ENCODE measurements at places on chromosomes 11 and 22.

- no peak for DNase-seq
Measured at GRCh38 chr11:115522302-115522701, 18.1 kb upstream of the CADM1 start.

GRCh38 chr11:118841469-118842242 is 42.0 kb upstream of the CXCR5 start:
- no peak for DNase-seq

GRCh38 chr22:49101225-49101624 is 726.4 kb downstream of the BRD1 start:
- no peak for DNase-seq

GRCh38 chr11:72617080-72617762 is 57.0 kb downstream of the PDE2A start:
- DNase-seq, result peak; percentile 27

DNA sequence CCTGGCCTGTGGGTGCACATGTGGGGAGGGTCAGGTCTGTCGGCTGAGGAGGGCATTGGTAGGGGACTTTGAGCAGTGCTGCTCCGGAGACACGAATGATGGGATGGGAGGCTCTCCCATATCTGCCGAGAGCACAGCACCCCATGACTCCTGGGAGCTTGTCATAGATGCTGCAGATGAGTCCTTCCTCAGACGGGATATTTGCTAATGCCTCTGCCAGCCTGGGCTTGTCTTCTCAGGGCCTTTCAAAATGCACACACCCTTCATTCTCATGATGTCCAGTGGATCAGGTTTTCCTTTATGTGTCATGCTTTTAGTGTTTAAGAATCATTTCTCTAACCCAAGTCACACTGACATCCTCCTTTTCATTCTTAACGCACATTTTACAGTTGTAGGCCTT is 8.1 kb upstream of the RNH1 start:
- DNase-seq, result no peak

- no peak for DNase-seq
Measured at GRCh38 chr11:130425156-130425555, 3.3 kb downstream of the ADAMTS8 start.

DNA sequence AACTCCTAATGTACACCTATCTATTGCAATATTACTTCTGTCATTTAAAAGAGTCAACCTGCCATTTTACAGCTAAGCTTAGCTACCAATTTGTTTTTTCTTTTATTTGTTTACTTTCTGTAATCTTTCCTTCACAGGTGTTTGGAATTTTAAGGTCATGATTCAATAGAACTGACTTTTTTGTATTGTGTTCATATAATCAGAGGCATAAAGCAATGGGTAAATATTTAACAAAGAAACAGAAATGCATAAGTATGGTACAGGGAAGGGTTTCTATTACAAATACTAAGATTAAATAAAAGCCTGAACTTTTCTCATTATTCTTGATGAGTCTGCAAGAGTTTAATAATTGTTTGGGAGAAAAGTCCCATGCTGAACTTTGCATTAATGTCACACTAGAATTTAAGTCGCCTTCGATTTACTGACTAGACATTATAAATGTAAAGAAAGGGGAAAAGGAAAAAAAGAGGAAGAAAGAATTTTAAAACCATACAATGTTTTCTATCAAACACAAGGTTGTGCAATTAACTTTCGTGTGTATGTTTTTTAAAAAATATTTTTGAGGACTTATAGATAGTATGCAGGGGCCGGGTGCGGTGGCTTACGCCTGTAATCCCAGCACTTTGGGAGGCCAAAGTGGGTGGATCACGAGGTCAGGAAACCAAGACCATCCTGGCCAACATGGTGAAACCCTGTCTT is 35.0 kb upstream of the HIPK3 start:
- no peak for DNase-seq

GRCh38 chr11:4903484-4903883 is at the start of gene OR51A7:
TSS of gene OR51A7 (plus strand) at chr11:4903783. CDS start at chr11:4907370, 3,587 bp downstream.
- no peak for DNase-seq

- peak; percentile 33 for DNase-seq
Measured at GRCh38 chr11:131146827-131147490, 223.5 kb upstream of the NTM start.

DNA sequence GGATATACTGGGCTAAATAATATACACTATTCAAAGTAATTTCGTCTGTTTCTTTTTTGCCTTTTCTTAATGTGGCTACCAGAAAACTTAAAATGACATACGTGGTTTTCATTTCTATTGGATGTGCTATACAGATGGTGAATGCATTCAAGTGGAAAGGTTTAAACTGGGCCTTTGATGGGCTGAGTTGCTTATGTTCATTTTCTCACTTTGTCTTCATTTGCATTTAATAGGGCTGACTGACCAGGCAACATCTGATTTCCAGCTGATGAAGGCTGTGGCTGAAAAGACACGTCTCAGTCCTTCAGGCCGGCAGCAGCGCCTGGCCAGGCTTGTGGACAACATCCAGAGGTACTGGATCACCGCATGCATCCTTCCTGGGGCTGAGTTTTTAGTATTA is 27.9 kb downstream of the PIWIL4 start:
- no peak for DNase-seq

GRCh38 chr11:114123692-114124330 is 64.3 kb downstream of the ZBTB16 start:
- DNase-seq, result no peak

DNA sequence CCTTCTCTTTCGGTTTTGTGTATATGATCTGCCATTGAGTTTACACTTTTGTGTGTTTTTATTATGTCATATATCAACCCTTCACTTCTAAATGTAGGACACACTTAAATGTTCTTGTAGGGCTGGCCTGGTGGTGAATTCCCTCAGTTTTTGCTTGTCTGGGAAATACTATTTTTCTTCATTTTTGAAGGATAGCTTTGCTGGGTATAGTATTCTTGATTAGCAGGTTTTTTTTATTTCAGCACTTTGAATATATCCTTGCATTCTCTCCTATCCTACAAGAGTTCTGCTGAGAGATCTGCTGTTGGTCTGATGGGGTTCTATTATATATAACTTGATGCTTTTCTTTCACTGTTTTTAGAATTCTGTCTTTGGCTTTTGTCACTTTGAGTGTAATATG is 79.1 kb downstream of the TECTA start:
- DNase-seq, result no peak

DNA sequence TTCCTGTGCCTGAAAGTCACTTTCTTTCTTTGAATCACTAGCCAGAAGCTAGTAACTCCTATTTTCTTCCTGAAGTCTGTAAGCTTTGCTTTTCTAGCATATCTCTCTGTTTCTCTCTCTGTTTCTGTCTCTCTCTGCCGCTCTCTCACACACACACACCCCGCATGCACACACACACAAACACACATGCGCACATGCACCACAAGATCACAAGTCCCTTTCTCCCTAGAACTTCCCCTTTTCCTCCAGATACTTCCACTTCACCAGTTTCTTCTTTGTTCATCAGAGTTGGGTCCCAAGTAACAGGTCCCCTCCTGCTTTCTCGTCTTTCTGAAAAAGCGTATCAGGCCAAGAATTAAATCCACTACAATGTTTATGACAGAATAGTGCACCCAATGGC is 148.5 kb upstream of the HSD17B12 start:
- DNase-seq, result no peak

DNA sequence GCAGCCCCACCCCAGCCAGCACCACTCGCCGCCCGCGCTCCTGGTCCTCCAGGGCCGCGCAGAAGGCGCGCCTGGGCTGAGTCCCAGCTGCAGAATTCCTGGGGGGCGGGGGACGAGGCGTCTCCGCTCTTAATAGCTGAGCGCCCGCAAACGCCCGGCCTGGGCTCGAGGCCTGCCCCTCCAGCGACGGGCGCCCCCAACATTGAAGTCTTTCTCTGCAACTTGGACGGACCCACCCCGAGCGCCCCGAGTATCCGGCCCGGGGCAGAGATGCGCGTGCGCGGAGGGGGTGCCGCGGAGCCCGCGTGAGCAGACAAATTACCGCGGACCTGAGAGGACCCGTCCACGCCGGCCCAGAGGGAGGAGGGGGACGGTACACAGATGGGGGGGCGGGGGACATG is 6.7 kb upstream of the SYT7 start:
- peak; percentile 34 for DNase-seq

DNA sequence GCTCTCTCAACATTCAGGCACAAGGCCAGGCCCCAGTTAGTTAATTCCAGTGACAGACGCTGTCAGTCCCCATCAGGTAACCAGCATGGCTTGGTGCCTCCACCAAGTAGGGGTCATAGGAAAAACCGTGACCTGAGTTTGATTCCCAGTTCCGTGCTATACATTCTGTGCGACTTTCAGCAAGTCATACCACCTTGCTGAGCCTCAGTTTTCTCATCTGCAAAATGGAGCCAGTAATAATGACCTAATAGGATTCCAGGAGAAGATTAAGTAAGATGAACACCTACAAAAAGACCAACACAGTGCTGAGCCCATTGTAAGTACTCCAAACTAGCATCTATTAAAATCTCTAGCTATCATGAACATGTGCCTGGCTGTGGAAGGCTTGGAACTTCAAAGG is 24.8 kb upstream of the LRRC55 start:
- no peak for DNase-seq

DNA sequence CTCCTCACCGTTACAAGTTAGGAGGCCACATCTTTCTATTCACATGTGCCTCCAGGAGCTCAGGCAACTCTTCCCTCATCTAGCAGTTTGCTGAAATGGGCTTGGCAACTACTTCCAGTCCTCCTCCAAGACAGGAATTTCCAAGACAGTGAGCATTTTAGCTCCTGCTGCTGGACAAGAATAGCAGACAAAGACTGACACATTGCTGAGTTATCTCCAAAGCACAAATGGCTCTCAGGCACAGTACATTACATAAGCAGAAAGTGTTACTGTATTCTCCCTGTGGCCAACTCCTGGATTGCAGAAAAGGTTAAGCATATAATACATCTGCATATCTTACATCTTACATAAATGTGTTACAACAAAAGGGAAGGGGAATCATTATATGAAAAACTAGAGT is 83.2 kb upstream of the POU2AF2 start:
- DNase-seq, result no peak

- DNase-seq, result peak; percentile 32
Measured at GRCh38 chr22:27775087-27775698, 26.4 kb downstream of the MN1 start.

DNA sequence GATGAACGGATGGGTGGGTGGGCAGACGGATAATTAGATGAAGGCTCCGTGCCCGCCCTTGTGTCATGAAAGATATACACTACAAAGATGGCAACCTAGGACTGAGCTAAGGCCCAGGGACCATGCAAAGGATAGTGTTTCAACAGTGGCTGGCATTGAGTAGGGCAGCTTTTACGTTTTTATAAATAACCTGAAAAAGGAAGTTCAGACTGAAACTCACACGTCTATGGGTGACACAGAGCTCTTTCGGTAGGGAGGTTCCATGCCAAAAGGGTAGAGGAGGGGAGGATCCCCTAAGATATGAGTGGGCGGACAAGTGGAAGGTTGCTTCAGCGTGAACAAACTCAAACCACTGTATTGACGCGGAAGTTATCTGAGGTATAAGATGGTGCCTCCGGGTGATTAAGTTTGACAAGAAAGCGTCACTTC is 90.5 kb downstream of the UBASH3B start:
- no peak for DNase-seq

GRCh38 chr11:119091178-119091577 is 6.5 kb downstream of the HMBS start:
- peak; percentile 36 for DNase-seq

DNA sequence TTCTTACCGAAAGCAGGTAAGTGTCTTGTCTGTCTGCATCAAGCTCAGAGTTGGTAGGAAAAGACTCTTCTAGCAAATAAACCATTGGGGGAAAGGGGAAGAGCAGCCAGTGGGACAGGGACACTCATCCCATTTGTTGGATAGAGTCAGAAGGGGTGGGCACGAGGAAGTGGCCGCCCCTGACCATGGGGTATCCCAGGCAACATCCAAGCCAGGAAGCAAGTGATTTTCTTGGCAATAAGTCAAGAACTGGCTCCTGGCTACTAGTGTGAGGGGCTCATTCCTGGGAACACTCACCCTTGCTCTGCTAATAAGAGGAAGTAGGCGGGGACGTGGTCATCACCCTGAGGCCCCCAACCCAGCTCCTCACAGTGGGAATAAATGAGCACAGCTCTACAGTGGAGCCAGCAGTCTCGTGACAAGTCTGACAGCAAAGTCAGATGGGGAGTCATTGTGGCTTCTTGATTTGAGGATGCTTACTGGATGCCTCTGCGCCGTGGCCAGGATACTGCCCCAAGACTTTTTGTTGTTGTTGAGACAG is 6.7 kb downstream of the SLC25A18 start:
- no peak for DNase-seq

DNA sequence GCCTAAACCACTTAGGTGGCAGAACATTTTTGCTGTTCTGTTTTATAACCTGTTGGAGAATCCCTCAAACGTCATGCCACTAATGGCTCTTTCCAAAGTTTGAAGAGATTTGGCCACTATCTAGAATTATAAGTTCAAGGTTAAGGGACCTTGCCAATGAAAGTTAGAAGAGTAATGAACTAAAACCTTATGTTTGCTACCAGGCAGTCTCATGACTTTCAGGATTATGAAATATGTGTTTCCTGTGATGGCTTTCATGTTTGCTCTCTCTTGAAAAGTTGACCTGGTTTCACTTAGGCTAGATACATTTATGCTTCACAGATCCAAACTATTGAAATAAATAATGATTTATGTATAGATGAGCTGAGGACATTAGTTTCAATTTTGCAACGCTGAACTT is 340.0 kb downstream of the LRRC4C start:
- no peak for DNase-seq

GRCh38 chr11:80432057-80432456 is 991.2 kb upstream of the TENM4 start:
- peak; percentile 28 for DNase-seq

DNA sequence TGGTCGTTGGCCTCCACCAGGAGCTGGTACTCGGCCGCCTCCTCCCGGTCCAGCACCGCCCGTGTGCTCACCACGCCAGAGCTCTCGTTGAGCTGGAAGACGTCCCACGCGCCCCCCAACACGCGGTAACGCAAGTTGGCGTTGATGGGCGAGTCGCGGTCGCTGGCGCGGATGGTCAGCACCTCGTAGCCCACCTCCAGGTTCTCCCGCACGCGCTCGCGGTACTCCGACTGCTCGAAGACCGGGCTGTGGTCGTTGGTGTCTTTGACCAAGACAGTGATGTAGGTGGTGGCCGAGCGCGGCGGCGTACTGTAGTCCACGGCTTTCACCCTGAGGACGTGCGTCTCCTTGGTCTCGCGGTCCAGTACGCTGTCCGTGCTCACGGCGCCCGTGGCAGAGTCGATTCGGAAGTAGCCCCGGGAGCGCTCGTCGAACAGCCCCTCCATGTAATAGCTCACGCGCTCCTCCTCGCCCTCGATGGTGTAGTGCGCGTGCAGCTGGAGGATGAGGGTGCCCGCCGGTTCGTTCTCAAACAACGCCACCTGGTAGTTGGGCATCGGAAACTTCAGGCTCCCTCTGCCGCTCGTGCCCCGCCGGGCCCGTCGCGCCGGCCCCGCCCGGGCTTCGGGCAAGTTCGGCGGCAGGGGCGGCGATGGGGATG is 1.4 kb downstream of the CELSR1 start:
- DNase-seq, result no peak

GRCh38 chr11:103729617-103730016 is 306.8 kb upstream of the DDI1 start:
- peak; percentile 23 for DNase-seq
